ENCODE measurements at places on chromosomes 13 and 19.

- no peak for DNase-seq
Measured at GRCh38 chr19:10744801-10745293, 27.0 kb downstream of the DNM2 start.

GRCh38 chr19:5293612-5294378 is 46.8 kb downstream of the PTPRS start:
- DNase-seq: no peak

- no peak for DNase-seq
Measured at GRCh38 chr19:38891771-38892170, 7.6 kb downstream of the SIRT2 start.

GRCh38 chr13:77511552-77511951 is 24.0 kb upstream of the SCEL start:
- no peak for DNase-seq

DNA sequence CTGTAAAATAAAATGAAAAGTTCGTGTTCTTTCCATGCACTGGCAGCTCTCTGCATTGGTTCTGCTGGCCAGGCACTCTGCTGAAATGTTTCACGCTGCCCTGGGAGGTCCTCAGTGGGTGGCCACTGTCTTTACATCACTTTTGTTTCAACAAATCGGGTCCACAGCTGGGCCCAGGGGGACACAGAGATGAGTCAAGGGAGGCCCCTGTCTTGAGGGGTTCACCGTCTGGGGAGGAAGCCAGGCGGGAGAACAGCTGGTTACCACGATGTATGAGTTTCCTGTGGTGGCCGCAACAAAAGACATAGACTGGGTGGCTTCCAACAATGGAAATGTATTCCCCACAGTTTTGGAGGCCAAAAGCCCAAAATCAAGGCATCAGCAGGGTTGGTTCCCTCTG is 5.1 kb upstream of the KLF2 start:
- no peak for DNase-seq

- peak; percentile 24 for DNase-seq
Measured at GRCh38 chr13:102830646-102831045, 15.2 kb upstream of the ERCC5 start.

DNA sequence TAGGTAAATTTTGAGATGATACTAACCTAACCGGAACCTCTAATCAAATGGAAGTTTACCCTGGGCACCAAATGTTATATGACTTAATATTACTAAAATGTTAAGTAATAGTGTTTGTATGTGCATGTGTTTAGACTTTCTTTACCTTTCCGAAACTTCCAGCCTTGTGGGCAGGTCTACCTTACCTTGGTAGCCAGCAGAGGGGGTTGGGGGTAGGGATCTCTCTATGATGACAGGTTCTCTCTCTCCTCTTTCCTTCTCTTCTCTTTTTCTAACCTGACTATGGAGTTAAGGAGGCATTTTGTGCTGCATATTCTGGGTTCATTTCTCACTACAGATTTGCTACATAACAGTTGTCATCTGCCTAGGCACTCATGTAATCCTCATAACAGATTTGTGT is 6.8 kb upstream of the FRY start:
- DNase-seq: no peak

Data from mucosa of gallbladder (tissue), 1 donor.